ENCODE measurements at places on chromosomes 1 and 21.
A peak's percentile ranks its signal among the peaks of the same experiment; 100 is the strongest.

DNA sequence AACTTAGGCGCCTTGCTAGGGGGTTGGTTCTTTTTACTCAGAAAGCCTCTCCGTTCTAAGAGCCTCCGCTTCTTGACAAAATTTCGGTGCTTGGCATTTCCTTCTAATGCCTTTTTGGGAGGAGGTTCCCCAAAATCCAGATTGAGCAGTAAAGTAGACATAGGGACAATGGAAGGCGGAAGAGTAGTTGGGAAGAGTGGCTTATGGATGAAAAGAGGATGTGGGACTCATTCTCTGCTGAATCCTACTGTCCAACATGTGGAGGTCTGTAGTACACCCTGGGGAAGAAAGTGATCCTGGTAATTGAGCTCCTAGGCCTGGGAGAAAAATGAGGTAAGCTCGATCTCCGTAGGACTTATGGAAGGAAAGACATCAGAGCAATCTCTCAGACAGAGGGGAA is 777 bp upstream of the METTL25B start:
- DNase-seq: no peak

GRCh38 chr1:18890706-18891425 is 11.5 kb downstream of the ALDH4A1 start:
- no peak for DNase-seq

GRCh38 chr1:90509225-90510048 is 207.7 kb downstream of the BARHL2 start:
- no peak for DNase-seq

GRCh38 chr1:226371027-226371694 is 36.7 kb downstream of the PARP1 start:
- no peak for DNase-seq

DNA sequence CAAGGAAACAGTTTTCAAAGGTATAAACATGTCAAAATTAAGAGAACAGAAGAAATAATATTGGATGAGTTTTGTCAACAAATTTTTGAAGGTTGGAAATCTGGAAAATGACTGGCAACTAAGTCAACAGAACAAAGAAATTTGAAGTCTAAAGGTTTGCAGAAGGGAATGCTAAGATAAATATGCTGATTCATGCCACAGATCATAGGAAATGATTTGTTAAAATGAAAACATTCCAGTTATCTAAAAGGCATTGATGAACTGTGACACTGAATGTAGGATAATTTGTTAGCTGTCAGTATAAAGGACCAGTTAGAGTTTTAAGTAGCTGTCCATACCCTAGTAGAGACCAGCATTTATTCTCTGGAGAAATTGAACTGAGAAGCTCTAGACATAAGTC is 157.9 kb upstream of the CHRM3 start:
- no peak for DNase-seq

DNA sequence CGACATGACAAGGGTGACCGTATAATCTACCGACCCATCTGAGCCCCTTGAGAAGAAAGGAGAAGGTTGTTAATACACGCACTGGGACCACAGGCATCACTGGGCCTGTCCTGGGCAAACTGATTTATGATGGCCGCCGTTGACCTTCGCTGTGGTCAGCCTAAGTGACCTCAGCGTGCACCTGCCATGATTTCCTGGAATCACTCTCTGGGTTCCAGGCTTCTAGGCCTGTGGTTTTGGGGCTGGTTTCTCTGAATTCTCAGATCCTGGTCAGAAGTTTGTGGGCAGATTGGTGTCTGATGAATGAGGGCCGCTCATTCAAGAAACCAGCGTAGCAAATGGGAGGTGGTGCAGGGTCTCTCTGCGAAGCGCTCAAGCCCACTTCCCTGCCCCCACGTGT is 64.0 kb downstream of the SIK1 start:
- no peak for DNase-seq

DNA sequence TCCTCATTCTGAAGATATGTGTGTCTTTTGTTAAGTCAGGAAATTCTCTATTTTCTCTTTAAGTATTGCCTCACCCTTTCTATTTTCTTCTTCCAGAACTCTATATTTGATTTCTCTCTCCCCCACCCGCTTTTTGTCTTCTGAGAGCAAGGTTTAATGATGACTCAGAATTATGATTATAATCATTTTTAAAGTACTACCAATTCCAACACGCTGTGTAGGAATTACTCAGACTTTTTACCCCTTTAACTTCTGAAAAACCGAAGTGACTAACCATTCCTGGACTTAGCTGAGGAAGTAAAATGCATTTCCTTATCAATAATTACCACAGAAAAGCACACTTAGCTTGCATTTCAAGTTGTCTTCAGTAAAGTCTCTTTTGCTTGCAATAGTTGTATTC is 20.8 kb upstream of the SCYL3 start:
- DNase-seq: no peak

GRCh38 chr21:34276711-34277425 is 86.9 kb upstream of the KCNE2 start:
- DNase-seq: no peak

DNA sequence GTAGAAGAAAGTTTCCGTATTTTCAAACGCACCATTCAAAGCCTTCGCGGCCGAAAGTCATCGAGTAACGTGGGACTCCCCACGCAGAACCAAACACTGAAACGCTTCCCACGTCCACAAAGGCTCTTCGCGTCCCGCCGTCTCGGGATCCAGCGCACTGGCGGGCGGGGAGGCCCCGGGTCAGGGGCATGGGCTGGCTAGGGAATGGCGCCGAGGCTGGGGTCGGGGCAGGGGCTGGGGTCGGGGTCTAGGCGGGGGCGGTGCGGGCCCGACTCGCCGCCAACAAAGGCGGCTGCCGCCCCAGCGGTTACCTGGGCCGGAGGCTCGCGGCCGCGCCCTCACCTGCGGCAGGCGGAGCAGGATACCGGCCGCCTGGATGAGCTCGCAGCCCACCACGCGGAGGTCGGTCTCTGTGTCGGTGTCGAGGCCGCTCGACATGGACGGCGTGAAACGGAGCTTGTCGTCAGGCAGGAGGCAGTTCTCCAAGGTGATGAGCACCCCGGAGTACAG is 403 bp downstream of the CCNL2 start:
- DNase-seq: no peak

GRCh38 chr1:200198236-200198635 is 170.7 kb downstream of the NR5A2 start:
- no peak for DNase-seq

- peak; percentile 45 for DNase-seq
Observed at GRCh38 chr1:3785045-3785444, 11.3 kb downstream of the LRRC47 start.

- no peak for DNase-seq
Observed at GRCh38 chr1:215744419-215744818, 177.3 kb downstream of the KCTD3 start.

- no peak for DNase-seq
Observed at GRCh38 chr1:116667078-116667574, 407 bp downstream of the IGSF3 start.

- no peak for DNase-seq
Observed at GRCh38 chr21:46604975-46605766, at the start of gene S100B. TSS of gene S100B (minus strand) at chr21:46605082. CDS start at chr21:46602415, 2,667 bp downstream.

GRCh38 chr1:3851292-3851691 is 5.7 kb downstream of the CEP104 start:
- no peak for DNase-seq

GRCh38 chr1:47030170-47030805 is 6.8 kb downstream of the CYP4X1 start:
- DNase-seq: no peak

GRCh38 chr21:26844258-26845065 is 747 bp downstream of the ADAMTS1 start:
- DNase-seq: peak; percentile 85

- peak; percentile 99 for DNase-seq
Observed at GRCh38 chr1:151254217-151255213, at the start of gene PSMD4. TSS of gene PSMD4 (plus strand) at chr1:151254734. CDS start at chr1:151254783, 49 bp downstream.

- DNase-seq: peak; percentile 83
Observed at GRCh38 chr1:248807067-248807737, 18.5 kb downstream of the SH3BP5L start.

DNA sequence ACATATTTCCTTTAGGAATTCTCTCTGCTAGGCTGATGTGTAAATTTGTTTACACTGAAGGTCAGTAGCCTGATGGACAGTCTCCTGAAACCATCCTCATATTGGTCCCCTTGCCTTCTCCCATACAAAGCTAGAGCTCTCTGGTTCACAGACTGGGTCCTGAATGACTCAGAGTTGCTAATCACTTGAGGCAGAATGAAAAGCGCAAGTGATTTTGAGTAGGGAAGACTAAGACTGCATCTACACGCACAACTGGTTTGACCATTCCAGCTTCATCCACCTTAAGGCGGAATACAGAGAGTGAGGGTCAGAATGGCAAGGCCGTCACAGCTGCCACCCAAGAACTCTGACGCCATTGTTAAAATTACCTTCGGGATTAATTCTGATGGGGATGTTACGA is 70.2 kb upstream of the KIF26B start:
- DNase-seq: no peak

DNA sequence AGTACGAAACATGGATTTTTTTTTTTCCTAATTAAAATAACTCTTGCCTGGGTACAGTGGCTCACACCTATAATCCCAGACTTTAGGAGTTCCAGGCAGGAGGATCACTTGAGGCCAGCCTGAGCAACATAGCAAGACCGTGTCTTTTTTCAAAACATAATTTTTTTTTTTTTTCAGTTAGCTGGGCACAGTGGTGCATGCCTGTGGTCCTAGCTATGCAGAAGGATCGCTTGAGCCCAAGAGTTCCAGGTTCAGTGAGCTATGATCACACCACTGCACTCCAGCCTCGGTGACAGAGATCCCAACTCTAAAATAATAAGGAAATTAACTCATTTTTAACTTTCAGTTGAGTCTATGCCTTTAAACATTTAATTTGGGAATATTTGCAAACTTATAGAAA is 170.1 kb downstream of the NEK7 start:
- no peak for DNase-seq

All from stomach (tissue), 19 donors.